Cardiac atrium fibroblast (primary cell): ENCODE measurements at places on chromosomes 7 and 10. TPM values are rescaled to one million over a fixed set of nuclear protein-coding genes. Genes with fewer than 3 reads are reported as not detected.

ATXN7L1 gene
- 3.1 and 4.2 TPM in 2 replicates for total RNA-seq

FXYD4 gene
- total RNA-seq, result not detected in 2 replicates

CCDC136 gene
- total RNA-seq, result 0.18 and 1.6 TPM in 2 replicates

KCNH2 gene
- under 0.01 TPM in 1 of 2 replicates, not detected in the other for total RNA-seq

XPNPEP1 gene
- 87.8 and 97.7 TPM in 2 replicates for total RNA-seq

HGF gene
- total RNA-seq, result 117 and 150 TPM in 2 replicates

NKX2-3 gene
- not detected in 2 replicates for total RNA-seq
